ENCODE measurements at places on chromosomes 4 and X.

- DNase-seq = no peak
Observed at GRCh38 chr4:89301902-89302301, 5.7 kb downstream of the GPRIN3 start.

DNA sequence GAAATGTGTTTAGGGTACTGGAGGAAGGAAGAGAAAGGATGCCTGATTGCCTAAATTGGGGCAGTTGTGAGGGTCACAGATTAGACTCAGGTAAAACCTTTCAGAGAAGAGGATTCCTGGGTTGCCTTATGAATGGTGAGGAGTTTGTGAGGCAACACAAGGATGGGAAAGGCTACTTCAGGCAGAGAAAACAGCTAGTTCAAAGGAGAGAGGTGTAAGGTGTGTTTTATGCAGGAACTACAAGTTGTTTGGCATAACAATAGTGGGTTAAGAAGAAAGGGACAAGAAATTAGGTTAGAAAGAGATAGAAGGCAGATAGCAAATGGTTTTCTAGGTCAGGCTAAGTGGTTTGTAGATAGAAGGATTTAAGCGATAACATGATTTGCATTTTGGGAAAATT is 75.1 kb upstream of the PGRMC2 start:
- DNase-seq = no peak

DNA sequence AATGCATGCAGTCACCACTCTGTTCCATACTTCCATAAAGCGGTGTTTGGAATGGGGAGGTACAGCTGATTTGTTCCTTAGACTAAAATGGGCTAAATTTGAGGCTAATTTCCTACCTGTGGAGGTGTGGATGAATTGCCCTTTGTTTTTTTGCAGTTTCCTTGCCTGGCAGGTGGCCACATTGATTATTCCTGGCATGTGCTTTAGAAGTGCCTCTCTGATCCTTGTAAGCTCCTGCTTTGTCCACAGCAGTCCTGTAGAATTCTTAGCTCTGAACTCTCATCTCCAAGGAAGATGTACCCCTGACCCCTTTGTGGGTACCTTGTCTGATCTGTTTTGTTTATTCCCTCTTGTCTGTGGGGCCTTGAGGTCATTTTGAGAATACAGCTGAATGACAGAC is 136.8 kb downstream of the ADGRL3 start:
- DNase-seq = no peak

GRCh38 chrX:41095908-41096307 is 10.7 kb downstream of the USP9X start:
- no peak for DNase-seq

- DNase-seq = no peak
Observed at GRCh38 chr4:142549726-142550463, 296.2 kb downstream of the INPP4B start.

GRCh38 chr4:142566777-142567176 is 279.3 kb downstream of the INPP4B start:
- DNase-seq = no peak

DNA sequence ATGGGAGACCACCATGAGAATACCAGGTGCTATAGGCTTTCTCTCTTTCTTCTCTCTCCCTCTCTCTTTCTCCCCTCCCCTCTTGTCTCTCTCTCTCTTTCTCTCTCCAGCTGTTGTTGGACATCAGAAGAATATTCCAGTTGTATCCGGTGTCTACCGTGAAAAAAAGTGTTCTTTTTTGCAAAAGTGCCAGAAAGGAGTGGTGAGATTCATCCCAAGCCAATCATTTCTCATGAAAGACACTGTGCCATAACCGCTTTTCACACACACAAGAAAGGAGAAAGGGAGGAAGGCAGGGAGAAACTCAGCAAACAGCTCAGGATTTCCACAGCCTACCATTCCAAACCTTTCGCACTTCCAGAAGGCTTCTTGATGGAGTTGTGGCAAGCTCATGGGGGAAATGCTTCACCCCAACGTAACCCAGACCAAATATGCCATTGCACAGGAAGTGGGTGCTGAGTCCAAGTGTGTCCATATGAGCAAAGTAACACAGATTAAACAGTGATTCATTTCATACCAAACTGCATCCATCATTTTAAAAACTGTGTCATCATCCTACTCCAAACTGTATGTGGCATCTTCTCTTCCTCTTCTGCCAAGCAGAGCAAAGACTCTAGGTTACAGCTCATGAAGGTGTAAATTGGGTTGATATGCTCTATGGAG is 224.0 kb downstream of the APBB2 start:
- DNase-seq = no peak

DNA sequence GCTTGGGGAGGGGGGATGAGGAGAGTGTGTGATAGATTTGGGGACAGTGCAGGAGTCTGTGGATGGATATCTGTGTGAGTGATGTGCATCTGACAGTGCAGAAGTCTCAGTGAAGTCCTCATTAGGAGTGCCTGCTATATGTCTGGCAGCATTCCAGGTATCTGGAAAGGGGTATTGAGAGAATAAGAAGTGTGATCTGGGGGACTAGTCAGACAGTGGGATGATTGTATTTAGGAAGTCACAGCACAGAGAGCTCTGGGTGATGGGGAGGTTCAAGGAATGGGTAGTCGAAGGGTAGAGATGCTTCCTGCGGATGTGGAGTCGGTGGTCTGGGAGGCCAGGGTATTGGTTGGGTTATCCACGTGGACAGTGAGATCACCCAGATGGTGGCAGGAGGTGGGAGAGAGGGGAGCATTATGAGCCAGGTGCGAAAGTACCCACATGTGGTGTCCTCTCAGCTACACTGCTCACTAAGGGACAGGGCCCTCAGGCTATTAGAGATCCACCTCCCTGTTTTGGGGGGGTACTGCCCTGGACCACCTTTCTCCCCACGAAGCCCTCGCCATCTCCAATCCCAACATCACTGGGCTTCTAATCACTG is 9.8 kb downstream of the MAGED2 start:
- DNase-seq = no peak

DNA sequence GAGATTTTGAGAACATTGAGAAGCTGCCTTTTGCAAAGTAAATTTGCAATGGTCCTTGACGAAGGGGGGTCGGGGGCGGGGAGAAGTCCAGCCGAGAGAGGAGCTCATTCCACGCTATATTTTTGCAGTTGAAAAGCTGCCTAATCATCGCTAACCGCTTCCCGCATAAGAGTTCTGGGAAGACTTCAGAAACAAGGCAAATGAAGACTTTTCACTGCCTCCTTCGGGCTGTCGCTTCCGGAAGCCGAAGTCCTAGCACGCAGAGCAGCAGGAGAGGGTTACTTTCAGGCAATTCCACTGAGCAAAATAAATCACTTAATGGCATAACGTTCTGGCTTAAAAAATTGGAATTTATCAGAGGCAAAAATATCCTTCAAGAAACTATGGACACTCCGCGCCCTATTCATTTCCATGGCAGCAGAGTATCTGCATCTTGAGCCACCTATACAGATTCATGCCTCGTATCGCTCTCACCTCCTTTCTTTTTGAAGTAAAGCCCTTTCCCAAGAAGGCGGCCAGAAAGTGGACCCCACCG is 2.6 kb upstream of the LRAT start:
- DNase-seq = no peak

DNA sequence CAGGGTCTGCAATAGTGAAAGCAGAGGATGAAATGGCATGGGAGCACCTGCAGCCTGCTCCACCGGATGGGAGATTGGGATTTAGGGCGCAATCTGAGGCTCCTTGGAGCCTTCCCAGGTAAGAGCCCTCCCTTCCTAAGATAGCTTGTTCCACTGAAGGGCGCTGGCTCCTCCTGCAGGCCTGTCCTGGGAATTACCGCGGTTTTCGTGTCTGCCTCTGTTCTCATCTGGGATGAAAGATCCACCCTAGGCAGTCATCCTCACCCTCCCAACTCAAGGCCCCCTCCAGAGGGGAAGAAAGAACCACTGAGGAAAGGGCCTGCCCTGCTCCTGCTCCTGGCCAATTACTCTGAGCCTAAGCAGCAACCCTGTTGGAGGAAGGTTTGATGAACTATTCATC is 547.5 kb downstream of the SMARCA1 start:
- DNase-seq = no peak

DNA sequence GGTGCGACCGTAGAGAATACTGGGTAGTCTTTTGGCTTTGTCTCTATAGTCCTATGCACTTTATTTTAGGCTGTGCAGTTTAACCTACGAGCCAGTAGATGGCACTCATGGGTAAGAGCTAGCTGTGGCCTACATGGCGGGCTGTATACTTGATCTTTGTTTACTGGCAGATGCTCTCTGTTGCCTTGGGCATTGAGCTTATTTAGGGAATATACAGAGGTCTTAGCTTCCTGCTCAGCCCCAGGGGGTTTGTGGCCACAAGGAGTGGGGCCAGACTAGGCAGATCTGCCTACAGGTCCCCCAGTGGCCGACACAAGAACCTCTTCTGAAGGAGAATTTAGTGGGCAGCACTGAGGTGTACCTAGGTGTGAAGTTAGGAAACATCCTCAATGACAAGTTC is 227.6 kb upstream of the HDX start:
- no peak for DNase-seq

GRCh38 chrX:33808636-33809035 is 323.5 kb downstream of the FAM47A start:
- no peak for DNase-seq

DNA sequence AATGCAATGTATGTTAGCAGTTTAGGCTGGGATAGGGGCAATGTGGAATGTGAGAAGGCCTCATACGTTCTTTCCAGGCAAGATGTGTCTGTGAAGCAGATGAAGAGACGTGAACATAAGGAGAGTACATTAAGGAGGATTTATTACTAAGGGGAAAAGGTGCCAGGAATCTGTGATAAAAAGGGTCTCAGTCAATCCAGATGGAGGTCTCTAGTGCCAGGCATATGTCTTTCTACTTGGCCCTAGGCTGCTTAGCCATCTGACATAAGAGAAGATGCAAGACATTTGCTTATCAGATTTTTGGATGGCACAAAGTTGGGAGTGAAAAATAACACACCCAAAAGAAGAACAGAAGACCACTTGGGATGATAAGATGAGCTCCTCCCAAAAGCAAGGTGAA is 93.0 kb upstream of the PRKG2 start:
- DNase-seq = no peak

DNA sequence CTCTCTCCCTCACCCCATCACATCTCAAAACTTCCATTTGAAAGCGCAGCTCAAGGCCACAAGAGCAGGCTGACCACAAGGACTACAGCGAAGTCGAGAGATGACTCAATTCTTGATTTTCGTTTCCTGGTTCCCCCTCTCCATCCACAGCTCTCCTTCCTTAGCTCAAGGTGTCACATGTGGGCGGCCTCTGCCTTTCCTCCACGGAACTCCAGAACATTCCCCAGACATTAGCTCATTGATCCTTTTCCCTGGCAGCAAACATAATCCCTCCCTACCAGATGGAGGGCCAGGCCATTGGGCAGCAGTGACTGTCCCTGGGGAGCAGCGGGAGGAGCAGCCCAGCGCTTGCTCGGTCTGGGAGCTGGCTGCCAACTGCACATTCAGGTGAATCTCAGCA is 56.3 kb downstream of the CCDC149 start:
- no peak for DNase-seq

DNA sequence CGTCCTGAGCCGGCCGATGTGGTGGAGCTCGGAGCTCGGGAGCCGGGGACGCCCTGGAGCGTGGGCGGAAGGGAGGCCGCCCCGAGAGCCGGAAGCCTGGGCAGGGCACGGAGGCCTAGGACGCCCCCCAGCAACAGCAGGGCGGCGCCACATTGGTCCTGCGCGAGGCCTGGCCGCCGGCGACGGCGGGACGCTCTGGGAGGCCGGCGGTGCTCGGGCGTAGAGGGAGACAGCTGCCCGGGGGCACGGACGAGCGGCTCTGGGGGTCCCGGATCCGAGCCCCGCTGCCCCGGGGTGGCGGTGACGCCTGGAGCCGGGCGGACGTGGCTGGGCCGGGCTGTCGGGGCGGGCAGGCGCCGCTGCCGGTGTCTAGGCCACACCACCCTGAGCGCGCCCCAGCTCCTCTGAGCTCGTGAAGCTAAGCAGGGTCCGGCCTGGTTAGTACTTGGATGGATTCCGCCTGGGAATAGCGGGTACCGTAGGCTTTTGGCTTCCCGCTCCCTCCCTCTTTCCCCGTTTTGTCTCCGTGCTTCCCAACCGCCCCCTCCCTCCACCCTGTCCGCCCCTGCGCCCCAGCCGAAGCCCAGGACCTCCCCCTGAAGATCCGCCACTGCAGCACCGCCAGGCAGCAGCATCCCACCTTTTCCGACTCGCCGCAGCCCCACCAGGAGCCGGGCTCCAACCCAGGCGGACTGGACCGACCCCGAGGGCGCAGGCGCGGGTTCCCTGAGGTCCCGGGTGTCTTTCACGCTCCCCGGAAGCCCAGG is 12.1 kb downstream of the FRG2 start:
- no peak for DNase-seq

- DNase-seq = no peak
Observed at GRCh38 chr4:73417973-73418372, 13.9 kb downstream of the ALB start.

- no peak for DNase-seq
Observed at GRCh38 chr4:35772291-35772690, 472.0 kb downstream of the ARAP2 start.

DNA sequence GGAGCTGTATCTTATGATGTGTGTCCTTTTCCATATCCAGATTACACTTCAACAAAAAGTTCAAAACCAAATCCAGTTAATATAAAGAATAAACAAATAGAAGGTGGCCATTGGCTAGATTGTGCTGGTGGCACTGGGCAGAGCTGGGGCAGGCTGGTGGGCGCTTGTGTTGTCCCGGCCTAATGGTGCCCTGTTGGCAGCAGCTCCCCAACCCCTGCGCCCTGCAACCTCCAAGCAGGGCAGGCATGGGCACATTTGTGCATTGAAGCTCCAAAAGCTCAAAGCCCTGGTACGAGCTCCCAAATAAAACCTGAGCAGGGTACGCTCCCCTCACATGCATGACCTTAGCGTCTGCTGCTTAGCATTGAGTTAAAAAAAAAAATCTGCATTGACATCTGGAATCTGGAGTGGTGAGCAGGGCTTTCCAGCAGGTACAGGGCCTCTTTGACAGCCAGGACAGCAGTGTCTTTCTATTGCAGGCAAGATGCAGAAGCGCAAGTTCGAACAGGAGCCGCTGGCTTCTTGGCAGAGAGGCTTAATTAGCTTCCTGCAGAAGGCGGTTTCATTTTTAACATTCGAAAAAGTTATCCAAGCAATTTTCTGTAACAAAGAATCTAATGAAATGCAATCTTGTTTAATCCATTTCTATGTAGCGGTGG is 25.9 kb upstream of the NYX start:
- no peak for DNase-seq

DNA sequence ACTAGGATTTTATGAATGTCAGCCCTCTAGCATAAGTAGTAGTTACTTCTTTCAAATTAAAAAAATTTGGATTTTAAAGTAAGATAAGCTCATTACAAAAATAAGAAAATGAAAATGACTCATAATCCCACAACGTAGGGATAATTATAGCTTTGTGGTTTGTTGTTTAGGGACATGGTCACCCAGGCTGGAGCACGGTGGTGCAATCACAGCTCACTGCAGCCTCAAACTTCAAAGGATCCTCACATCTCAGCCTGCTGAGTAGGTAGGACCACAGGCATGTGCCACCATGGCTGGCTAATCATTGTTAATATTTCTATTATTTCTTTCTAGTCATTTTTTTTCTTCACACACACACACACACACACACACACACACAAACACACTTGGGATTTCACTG is 57.6 kb downstream of the PLAC1 start:
- DNase-seq = no peak
